CD4-positive, alpha-beta T cell treated with Interleukin-17A for 4 hours (primary cell): ENCODE measurements at places on chromosomes 7 and 10.
A peak's percentile ranks its signal among the peaks of the same experiment; 100 is the strongest.

- DNase-seq: no peak
Observed at GRCh38 chr10:132707776-132708171, 78.2 kb downstream of the NKX6-2 start.

DNA sequence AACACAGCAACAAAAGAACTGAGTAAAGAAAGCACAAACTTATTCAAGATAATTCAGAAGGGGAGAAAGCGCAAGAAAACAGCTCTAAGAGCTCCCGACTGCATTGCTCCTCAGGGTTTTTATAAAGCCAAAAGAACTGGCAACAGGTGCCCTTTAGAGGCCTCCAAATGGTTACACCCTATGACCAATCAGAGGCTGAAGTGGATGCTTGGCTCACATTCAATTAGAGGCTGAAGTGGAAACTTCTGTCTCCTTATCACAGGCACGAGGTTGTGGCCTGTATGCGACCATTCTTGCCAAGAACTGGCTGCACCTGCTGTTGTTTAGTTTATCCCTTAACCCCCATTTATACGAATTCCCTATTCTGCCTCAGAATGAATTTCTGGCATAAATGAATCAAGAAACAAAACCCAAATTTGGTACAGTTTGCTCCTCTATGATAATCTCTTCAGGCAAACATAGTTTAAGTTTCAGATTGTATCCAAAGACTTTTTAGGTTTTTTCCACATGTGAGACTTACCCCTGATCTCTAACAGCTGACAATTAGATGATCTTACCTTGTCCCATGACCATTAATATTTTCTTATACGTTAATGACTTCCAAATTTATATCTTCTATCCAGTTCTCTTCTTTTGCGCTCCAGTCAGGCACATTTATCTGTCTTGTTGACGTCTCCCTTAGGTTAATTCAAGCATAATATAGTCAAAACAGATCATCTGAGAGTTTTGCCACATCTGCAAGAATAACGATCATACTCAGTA lies 504.8 kb downstream of the NXPH1 start:
- DNase-seq: no peak

DNA sequence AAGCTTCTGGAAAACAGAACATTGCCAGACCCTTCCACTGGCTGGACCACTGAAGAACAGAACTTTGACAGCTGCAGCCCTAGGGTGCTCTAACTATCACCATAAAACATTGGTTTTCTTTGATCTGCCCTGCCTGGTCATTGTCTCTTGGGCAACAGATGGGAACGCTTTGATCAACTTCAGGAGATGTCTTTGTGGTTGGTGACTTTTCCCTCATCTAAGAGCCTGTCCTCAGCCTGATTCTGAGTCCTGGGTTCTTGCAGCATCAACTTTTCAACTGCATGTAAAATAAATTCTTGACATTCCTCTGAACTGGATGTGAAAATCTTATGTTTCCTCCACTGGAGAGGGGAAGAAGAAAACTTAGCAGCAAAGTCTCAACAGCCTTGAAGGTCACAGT lies 53.1 kb upstream of the ZNRF2 start:
- no peak for DNase-seq

DNA sequence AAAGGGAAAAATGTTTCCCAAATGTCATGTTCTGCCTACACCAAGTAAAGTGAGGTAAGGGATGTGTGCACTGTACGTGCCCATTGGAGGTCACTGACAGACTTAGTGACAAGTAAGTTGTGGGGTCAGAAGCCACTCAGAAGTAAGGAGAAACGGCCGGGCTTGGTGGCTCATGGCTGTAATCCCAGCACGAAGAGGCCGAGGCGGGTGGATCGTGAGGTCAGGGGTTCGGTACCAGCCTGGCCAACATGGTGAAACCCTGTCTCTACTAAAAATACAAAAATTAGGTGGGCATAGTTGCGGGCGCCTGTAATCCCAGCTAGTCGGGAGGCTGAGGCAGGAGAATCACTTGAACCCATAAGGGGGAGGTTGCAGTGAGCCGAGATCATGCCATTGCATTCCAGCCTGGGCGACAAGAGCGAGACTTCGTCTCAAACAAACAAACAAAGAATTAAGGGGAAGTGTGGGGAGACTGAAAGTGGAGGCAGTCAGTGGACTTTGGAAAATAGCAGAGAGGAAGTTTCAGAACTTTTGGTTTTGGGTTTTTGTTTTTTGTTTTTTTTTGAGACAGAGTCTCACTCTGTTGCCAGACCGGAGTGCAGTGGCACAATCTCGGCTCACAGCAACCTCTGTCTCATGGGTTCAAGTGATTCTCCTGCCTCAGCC lies 114.8 kb downstream of the WDFY4 start:
- no peak for DNase-seq

GRCh38 chr10:44874166-44874565 lies 37.0 kb upstream of the TMEM72 start:
- DNase-seq: no peak

GRCh38 chr10:83176901-83177300 lies 962.4 kb upstream of the GHITM start:
- no peak for DNase-seq

- peak; percentile 31 for DNase-seq
Observed at GRCh38 chr10:6516281-6516928, 63.7 kb downstream of the PRKCQ start.

DNA sequence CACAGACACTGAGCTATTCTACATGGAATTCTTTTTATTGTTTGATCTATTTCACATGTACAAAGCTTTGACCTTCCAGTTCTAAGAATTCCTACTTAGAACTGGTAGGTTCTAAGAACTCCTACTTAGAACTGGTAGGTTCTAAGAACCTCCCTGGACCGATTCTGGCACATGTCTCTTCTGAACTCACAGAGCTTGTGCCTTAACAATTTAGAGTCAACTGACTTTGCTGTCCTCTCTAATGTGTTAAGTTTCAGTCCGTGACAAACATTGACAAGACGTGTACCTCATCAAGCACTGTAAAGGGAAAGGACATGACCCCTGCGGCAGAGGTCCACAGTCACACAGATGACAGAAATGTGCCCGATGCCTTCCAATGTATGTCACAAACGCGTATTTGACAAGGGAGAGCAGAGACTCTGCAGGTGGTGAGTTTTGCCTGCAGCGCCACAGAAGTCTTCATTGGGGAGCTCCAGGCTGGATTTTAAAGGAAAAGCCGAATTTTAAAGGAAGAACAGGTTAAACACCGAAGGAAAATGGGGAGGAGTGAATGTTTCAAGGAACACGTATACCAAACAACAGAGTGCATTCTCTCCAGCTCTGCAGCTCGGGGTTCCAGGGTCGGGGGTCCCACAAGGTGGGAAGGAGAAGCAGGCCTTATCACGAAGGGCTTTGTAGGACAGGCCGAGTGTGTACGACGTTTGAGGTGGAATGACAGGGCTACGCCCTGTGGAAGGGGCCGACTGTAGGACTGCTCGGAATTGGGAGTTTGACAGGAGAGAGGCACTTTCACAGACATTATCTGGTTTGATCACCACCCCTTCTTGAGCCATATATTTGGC lies 161.1 kb upstream of the KLF14 start:
- no peak for DNase-seq

DNA sequence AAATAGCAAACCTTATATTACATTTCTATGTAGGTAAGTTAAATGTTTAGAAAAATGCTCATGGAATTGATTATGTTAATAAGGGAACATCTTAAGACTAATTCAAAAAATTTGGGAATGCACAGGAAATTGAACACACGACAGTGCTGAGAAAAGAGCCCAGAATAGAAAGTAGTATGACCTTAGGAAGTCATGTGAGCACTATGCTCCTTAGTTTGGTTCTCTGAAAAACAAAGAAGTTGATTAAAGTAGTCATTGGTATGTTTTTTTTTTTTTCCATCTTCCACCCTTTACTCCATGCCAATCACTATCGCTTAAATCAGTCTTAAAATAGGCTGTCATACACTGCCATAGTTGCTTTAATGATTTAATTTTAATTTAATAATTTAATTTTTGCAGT lies 242.9 kb downstream of the ANKRD7 start:
- no peak for DNase-seq

DNA sequence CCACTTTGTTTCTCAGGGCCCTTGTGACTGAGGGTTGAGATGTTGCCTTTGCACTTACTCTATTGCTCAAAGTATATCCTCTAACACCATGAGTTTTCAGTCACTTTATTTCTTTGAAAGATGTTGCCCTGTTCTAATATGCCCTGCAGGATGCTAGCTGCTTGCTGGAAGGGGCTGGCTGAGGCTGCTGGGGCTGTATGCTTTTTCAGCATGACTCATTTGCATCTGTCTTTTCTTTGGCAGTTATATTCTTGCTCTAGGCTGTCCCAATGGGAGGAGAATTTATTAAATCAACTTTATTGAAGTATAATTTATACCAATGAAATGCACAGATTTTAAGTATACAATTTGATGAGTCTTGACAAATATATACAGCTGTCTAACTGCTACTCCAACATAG lies 157.7 kb downstream of the PLPP4 start:
- no peak for DNase-seq

- DNase-seq: no peak
Observed at GRCh38 chr10:131022981-131023380, 288.5 kb downstream of the TCERG1L start.

DNA sequence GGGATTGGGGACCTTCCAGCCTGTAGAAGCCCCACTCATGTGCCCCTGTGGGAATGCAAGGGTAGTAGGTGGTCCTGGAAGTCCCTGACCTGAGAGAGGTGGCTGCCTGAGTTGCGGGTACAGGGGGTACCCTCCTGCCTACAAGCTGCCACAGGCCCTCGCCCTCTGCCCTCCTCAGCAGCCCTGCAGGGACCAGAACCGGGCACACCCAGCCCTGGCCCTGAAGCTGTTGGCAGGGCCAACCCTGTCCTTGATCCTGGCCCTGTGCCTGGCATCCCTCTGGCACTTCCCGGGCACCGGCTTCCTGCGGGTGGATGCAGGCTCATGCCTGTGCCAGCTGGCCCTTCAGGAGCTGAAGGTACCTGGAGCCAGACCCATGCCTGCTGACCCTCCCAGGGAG lies 54.9 kb upstream of the ELN start:
- no peak for DNase-seq

DNA sequence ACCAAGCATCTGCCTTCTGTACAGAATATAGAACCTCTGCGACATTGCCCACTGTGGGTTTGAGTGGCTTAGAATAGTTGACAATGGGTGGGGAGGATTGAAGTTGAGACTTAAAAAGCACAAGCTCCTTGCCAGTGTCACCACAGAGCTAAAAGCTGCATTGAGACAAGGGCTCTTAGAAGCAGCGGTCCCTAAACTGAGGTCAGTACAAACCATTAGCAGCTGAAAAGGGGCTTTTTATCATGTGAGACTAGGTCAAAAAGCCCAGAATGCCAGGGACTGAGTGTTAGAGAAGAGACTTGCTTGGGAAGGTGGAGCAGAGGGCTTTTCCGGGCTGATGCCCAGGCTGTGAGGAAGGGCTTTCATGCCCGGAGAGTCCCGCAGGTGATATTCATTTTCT lies 91.3 kb downstream of the POU6F2 start:
- no peak for DNase-seq

- DNase-seq: no peak
Observed at GRCh38 chr7:25580141-25580540, 351.9 kb upstream of the NPVF start.

DNA sequence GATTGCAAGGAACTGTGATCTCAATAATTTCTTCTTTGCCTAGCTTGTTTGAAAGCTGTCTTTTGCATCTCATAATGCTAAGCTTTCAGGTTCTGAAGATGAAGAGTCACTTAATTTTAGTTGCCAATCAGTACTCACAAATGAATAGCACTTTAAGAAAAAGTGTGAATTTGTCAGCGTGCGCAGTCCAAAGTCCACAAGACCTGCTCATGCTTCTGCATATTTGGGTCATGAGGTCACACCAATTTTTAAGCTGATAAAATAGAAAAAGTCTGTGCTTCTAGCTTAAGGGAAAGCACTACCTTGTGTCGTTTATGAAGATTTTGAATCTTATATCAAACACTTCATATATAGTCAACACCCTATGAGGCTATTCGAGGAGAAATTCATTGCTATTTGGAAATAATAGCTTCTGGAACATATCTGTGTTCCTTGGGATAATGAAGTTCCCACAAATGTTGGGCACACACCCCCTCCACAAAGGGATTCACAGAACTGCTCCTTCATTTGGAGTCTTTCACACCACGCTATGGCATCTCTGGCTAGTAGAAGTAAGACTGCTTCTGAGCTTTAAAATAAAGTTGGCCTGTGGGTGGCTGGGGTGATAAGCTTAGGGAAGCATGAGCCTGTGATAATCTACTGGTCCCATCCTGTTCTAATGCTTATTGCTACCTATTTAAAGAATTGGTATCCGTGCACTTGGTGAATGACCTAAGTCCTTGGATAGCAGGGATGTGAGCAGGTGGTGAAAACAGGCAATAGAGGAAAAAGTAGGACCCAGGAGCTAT lies 33.3 kb downstream of the A1CF start:
- DNase-seq: no peak

DNA sequence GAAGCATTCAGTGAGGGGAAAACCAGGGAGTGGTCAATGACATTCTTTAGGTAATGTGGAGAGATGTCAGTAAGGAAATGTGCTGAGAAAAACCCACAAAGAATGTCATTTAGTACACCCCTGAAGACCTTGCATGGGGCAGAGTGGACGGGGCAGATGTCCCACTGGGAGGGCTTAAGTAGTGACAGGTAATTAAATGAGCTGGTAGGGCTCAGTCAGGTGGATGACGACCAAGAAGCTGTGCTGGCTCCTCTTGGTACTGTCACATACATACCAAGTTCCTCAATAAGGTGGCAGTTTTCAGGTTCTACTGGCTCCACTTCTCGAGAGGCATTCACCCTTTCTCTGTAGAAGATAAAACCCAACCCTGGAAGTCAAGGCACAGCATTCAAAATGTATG lies 1.8 kb downstream of the PON3 start:
- DNase-seq: no peak

GRCh38 chr7:127059475-127059874 lies 193.3 kb downstream of the GRM8 start:
- DNase-seq: no peak

- DNase-seq: peak; percentile 21
Observed at GRCh38 chr10:3090914-3091787, 23.8 kb downstream of the PFKP start.

GRCh38 chr7:17020250-17020649 lies 138.5 kb upstream of the AGR3 start:
- no peak for DNase-seq

- no peak for DNase-seq
Observed at GRCh38 chr7:42285383-42285824, 48.4 kb upstream of the GLI3 start.

GRCh38 chr7:131147604-131148003 lies 180.1 kb upstream of the MKLN1 start:
- no peak for DNase-seq

DNA sequence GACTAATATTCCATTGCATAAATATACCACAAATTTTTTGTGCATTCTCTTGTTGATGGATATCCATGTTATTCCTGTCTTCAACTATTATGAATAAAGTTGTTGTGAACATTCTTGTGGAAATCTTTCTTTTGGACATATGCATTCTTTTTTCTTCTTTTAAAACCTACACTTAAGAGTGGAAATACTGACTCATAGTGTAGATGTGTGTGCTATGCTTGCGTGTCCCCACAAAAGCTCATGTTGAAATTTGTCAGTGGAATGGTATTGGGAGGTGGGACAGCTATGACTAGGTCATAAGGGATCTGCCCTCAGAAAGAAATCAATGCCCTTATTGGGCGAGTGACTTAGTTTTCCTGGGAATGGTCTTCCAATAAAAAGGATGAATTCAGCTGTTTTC lies 203.6 kb upstream of the PRSS58 start:
- DNase-seq: no peak
